ENCODE measurements at places on chromosomes 2 and 18.

GRCh38 chr2:2812117-2812516 lies 481.0 kb upstream of the MYT1L start:
- DNase-seq = no peak

DNA sequence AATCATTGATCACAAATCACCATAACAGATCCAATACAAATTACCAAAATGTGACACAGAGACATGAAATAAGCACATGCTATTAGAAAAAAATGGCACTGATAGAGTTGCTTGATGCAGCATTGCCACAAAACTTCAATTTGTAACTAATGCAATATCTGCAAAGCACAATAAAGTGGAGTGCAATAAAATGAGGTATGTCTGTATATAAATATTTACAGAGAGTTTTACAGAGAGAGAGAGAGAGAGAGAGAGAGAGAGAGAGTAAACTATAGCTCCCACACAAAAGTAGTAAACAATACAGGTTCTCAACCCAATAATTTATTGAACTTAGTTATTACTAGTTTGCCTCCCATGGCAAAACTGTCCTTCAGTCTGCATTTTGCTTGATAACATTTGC lies 1807.0 kb downstream of the SUCLG1 start:
- DNase-seq = no peak

DNA sequence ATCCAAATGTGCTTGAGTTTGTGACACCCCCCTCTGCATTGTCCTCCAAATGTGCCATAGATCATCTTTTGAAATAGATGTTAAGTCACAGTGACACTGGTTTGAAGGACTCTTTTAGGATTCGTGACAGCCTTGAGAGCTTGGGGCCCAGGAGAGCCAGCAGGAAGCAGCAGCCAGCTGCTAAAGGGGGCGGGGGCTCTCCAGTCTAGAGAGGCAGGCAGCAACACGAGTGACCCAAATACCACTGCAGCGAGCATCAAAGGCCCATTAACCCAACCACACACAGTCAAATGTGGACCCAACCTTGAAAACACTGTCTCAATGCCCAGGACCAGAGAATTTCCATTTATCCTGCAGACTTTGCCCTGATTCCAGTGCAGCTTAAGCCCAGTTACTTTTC lies 75.6 kb downstream of the ZBTB7C start:
- DNase-seq = no peak

- no peak for DNase-seq
Observed at GRCh38 chr2:35035883-35036282, 1319.7 kb upstream of the CRIM1 start.

DNA sequence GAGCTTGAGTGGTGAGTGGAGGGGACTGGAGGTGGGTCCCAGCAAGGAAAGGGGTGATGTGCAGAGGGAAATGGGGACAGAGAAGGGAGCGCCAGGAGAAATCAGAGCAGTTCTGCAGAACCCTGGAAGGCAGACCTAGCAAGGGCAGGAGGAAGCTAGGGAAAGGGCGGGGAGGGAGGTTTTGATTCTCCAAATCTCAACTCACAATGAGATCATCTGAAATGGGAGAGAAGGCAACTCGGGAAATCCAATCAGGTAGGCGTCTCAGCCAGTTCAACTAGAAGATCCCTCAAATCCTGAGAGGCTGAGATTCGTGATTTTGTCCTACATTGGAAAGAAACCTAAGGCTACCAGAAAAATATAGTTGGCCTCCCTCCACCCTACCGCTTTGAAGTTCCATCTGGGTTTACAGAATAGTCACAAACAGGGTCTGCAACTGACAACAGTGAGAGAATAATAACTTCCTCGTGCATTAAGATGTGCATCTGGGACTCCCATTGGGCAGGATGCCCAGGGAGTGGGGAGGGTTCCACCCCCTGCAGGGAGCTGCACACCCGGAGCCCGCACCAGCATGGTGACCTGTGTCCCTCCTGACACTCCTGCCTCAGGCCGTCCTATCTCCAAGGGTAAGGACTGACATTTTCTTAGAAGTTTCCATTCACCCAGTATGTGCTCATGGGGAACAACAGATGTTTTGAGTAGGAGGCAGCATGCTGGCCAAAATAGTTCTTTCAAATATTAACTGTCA lies 113.3 kb upstream of the ODC1 start:
- no peak for DNase-seq

DNA sequence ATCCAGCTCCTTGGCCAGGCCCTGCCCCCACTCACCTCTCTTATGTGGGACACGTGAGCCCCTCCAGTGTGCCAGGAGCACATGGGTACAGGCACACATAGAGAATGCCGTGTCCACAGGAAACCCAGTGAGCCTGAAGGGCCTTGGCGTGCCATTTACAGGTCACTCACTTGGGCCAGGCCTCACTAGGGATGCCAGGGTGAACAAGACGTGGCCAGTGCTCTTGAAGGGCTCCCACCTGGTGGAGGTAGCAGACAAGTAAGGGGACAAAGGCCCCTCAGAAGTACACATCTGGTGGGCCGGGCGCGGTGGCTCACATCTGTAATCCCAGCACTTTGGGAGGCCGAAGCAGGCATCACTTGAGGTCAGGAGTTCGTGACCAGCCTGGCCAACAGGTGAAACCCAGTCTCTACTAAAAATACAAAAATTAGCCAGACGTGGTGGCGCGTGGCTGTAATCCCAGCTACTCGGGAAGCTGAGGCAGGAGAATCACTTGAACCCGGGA lies 15.1 kb upstream of the C1QL2 start:
- no peak for DNase-seq

DNA sequence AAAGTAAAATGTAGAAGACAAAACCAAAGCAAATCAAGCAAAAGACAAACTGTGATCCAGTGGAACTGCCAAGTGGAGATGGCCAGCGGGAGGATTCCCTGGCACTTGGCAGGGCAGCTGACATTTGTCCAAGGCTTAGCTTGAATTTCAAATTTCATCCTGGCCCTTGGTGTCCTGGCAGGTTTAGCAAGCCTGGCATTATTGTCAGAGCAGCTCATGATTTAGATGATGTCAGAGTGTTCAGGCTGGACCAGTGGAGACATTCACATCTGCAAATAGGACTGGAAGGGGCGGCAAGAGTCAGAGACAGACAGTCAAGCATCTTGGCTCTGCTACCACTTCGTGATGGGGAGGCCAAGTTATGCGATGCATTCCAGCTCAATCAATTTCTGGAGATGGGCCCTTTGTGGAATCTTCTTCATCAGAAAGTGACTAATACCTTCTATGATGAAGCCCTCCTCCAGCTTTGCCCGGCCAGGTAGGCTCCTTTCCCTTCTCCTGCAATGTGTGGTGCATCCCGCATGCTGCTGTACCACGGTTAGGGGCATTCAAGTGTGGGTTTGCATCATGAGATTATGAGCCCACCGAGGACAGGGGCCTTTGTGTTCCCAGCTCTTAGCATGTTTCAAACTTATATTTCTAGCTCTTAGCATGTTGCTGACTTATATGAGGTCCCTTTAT lies 199.7 kb downstream of the ANKRD30B start:
- peak; percentile 1 for DNase-seq

DNA sequence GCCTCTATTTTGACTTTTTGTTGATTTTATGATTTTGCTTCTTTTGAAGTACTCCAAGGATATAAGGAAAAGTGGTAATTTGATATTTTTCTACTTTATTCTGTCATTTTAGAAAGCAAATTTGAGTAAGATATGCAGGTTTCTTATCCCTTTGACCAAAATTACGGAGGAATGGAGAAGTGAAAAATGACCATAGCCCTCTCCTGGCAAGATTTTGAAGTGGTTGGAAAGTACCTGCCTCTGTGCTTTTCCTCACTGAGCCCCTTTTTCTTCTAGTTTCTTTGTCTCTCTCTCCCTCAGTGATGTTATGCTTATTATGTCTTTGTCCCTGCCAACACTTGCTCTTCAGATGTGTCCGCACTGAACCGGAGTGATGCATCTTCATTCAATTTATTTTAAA lies 898.1 kb downstream of the EPHA4 start:
- no peak for DNase-seq

- DNase-seq = no peak
Observed at GRCh38 chr2:196480653-196481323, 158.7 kb upstream of the CCDC150 start.

- no peak for DNase-seq
Observed at GRCh38 chr18:76495006-76495370, at the start of gene ZNF516. Gene ZNF516 (minus strand): TSS chr18:76495242. CDS start chr18:76443054, 52,188 bp downstream.

- no peak for DNase-seq
Observed at GRCh38 chr2:229050133-229050532, 221.0 kb downstream of the PID1 start.

DNA sequence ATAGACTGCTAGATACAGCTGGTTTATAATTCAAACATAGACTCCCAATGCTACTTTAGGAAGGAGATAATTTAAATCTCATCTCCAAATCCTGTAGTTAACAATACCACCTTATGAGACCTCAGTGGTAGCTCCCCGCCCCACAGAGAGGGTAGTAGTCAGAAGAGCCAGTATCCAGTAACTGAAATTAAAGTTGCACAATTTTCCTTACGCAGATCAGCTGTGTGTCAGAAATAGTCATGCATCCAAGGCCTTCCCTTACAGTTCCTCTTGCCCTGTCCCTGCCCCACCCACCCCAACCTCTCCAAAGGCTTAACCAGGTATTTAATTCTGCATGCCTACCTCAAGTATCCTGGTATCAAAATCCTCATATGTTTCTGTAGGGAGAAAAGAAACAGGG lies 15.5 kb downstream of the MRPS5 start:
- no peak for DNase-seq

- DNase-seq = no peak
Observed at GRCh38 chr2:39994151-39994550, 215.1 kb upstream of the THUMPD2 start.

DNA sequence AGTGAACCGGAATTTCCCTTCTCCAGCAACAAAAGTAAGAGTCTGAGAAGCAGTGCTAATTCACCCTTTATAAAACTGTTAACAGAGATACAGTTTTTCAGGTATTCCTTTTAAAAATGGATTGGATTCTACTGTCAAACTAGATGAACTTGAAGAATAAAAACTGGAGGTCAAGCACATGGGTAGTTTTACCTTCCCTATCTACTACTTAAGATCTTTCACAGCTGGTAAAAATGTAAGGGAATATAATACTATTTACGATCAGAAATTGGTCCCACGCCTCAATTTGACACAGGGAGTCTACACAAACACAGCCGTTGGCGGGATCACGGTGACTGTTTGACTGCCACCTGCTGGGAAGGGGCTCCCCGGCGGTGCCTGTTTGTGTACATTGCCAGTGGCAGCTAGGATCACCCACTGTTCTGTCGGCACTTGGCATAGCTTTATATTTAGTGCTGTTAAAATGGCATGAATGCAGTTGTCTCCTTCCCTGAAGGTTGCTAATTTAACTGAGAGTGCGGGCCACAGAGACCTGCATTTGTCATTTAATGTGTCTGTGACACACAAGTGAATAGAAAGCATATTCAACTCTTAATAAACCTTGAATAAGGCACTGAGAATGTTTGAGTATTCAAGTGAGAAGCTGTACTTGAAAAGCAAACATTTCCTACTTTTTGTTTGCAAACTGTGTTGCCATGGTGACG lies 59.5 kb downstream of the ABCG8 start:
- DNase-seq = no peak

DNA sequence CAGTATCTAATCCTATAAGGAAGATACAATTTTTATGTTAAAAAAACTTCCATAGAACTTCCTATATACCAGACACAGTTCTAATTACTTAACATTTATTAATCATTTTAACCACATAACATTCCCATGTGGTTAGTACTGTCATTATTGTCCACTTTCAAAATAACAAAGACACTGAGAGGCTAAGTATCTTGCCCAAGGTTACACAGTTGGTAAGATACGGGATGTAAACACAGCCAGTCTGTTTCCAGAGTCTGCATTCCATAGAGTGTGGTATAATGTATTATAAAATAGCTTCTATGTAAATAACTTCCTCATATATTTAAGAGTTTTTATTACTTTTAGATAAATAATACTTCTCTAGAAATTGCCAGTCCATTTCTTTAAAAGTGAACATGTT lies 383.3 kb upstream of the ETAA1 start:
- DNase-seq = no peak

GRCh38 chr2:113700186-113700841 lies 56.1 kb downstream of the SLC35F5 start:
- peak; percentile 78 for DNase-seq

DNA sequence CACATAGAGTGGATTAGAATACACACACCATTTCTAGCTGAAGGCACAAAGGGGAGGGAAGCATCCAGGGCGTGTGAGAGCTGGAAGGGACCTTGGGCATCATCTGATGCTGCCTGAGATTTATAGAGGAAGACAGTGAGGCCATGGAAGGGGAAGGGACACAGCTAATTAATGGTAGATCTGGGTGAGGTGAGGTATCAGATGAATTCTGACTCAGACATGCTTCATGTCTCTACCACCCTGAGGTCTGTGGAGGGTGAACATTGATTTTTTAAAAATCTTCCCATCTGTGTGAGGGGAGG lies 42.2 kb upstream of the OTOF start:
- no peak for DNase-seq

- DNase-seq = no peak
Observed at GRCh38 chr2:16398486-16399043, 267.1 kb downstream of the CYRIA start.

DNA sequence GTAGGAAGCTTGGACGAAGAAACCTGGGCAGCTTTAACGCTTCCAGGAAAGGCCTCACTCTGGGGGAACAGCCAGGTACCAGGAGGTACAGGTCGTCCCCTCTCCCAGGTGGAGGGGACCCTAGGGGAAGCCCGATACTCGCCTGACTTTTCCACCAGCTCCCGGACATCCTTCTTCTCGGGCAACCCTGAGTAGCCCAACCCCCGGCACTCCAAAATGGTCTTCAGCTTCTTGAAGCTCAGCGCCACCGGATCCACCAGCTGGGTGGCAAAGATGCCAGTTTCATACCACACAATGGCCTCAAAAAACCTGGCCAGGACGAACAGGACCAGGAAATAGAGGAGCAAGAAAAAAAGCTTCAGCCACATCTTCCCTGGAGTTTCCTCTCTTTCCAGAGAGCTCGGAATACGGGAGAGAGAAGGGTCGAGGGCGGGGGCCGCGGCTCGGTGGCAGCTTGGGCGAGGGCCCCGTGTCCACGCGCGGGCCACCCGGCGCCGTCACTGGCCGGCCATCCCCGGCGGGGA lies 1.1 kb downstream of the RNF103 start:
- peak; percentile 70 for DNase-seq

GRCh38 chr2:72089028-72089427 lies 58.6 kb downstream of the CYP26B1 start:
- no peak for DNase-seq

DNA sequence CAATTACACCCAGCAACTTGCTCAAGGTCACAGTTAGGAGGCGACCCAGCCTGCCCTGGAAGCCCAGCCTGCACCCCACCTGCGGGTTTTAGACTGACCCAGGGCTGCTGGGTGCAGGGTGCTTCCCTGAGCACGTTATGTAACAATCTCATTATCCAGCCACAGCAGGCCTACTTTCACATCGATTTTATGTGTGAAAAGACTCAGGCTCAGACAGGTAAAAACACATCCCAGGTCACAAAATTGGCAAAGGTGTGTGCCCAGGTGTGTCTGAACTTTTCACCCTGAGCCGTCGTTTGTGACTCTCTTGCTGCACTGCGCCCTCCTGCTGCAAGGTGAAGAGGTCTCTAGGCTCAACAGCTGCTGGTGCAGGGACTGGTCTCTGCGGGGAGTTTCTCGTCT lies 668.2 kb upstream of the HS6ST1 start:
- DNase-seq = no peak
